Upper lobe of left lung (tissue), 6 donors: ENCODE measurements at places on chromosomes 4 and X. TPM values are rescaled to one million over a fixed set of nuclear protein-coding genes. Genes with fewer than 3 reads are reported as not detected.

DNA sequence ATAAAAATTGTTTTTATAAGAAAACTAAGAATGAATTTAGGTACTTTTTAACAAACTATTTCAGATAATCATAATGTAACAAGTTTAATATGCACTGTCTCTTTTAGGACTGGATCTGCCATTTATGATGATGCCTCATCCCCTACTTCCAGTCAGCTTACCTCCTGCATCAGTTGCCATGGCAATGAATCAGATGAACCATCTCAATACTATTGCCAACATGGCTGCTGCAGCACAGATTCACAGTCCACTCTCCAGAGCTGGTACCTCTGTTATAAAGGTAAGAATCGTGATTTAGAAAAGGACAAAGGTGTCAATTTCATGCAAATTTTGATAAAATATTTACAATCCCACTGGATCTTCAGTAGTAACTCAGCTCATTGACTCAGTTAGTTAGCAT is 566.2 kb downstream of the DACH2 start:
- no peak for DNase-seq

- DNase-seq = no peak
Measured at GRCh38 chrX:13661735-13662288, 8.9 kb downstream of the TCEANC start.

DNA sequence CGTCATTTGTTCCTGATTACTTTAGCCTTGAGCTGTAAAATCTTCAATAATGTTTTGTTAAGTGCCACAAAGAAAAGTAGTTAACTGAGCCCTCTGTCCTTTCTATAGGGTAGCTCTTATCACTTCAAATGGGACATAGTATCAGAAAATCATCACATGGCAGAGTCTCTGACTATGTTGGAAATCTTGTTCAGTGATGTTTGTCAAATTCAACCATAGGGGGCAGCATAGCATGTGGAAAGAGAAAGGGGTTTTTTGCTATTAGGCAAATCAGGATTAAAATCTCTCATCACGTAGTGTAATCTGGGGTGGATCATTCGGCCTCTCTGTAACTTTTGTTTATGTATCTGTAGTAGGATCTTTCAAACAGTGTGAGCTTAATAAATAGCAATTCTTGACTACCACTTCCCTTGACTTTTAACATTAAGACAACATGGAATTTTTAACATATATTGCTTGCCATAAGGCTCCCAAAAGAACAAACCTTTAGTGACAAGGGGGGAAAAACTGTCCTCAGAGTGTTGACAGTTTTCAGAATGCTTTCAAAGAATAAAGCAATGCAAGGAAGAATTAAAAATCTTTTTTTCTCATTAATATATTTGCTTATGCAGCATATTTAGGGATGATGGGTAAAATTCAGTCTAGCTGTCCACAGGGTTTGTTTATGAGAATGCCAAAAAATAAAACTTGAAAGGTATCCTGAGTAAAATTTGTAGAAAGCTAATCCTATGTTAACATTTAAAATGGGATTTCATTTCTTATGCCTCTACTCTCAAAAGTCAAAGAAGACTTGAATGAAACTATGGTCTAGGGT is 127.2 kb downstream of the FBXW7 start:
- DNase-seq = no peak

DNA sequence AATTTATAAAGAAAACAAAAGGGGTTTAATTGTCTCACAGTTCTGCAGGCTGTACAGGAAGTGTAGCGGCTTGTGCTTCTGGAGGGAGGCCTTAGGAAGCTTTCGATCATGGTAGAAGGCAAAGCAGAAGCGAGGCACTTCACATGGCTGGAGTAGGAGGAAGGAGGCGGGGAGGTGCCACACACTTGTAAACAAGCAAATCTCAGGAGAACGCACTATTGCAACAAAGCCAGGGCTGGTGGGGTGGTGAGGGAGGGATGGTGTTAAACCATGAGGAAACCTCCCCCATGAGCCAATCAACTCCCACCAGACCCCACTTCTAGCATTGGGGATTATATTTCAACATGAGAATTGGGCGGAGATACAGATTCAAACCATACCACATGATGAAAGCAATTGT is 1116.3 kb downstream of the FAT4 start:
- no peak for DNase-seq

UGT2B11 gene
- total RNA-seq = not detected

LPAR4 gene
- total RNA-seq = not detected

RAB40A gene
- 3.1 TPM for total RNA-seq
